ENCODE measurements at places on chromosomes 12 and 14. TPM values are rescaled to one million over a fixed set of nuclear protein-coding genes. Genes with fewer than 3 reads are reported as not detected.

DNA sequence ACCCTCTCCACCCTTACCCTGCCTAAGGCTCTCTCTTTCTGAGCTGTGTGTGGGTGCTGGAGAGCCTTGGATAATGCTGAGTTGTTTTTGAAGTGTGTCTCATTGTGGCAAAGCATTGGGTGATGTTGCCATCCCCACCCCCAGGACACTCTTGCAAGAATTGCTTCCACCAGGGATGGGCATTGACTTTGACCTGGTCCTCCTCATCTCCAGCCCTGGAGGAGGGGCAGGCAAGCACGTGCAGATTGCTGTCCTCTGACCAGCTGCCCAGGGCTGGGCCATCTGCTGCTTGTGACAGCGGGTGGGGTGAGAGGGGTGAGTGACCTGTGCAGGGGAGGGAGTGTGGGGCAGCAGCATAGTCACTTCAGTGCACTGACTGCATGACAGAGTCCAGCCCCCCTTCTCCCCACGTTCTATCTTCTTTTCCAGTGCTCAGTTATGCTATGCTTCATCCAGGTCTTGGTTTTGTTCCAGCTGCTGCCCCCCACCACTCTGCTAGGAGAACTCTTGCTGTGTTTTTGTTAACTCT, 26.2 kb downstream of the SUSD6 start:
- H3K4me1 ChIP-seq: no peaks in the 10 kb centered on the region
- no peaks in the 10 kb centered on the region for H3K36me3 ChIP-seq
- H3K27me3 ChIP-seq: no peaks in the 10 kb centered on the region

DNA sequence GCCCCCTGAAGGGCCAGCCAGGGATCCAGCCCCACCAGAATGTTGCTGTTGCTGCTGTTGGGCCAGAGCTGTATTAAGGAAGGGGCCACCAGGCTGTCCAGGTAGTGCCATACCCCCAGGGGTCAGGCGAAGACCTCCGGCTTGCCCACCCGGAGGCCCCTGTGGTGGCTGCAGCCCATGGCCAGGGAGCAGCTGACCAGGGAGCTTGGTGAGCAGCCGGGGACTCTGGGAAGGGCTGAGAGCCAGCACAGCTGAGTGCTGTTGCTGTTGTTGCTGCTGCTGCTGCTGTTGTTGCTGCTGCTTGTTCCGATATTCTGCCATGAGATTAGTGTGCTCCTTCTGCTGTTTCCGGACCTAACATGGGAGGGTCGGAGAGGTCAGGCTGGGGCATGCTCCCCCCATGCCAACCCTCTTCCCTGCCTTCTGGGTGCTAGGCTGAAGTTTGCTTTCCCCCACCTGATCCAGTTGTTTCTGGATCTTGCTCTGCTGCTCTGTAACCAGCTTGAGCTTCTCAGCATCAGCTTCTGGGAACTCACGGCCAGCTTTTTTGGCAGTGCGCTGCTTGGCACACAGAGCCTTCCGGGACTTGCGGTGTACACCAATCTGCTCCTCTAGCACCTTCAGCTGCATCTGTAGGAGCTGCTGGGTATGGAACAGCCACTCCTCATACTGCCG, 15.2 kb upstream of the PRKAG1 start:
- no peaks in the 10 kb centered on the region for H3K27me3 ChIP-seq
- no peak overlapping the region for H3K27ac ChIP-seq
- no peaks in the 10 kb centered on the region for H3K4me1 ChIP-seq

RNASE1 gene
- total RNA-seq: not detected

DNA sequence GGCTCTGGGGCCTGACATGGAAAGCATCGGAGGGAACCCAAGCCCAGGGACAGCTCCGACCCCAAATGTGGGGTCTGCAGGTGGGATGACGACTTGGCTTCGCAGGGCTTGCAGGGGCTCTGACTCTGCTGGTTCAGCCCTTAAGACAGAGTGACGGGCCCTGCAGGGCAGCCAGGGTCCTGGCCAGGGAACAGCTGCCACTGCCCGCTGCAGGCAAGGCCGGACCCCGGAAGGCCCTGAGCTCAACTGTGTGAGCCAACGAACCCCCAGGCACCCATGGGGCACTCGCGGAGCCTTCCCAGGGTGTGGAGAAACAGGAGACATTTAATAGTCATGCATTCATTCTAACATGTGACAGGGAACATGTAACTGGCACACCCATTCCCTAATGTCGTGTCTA, 120.7 kb downstream of the PIWIL1 start:
- no peaks in the 10 kb centered on the region for H3K36me3 ChIP-seq
- peaks cover 14% of the 10 kb centered on the region for H3K27me3 ChIP-seq
- no peaks in the 10 kb centered on the region for H3K4me1 ChIP-seq

- H3K27me3 ChIP-seq: no peaks in the 10 kb centered on the region
- H3K4me3 ChIP-seq: no peak overlapping the region
- H3K27ac ChIP-seq: no peak overlapping the region
- peaks cover 4% of the 10 kb centered on the region for H3K4me1 ChIP-seq
Observed at GRCh38 chr12:62250671-62251608, 9.3 kb upstream of the USP15 start.

DNA sequence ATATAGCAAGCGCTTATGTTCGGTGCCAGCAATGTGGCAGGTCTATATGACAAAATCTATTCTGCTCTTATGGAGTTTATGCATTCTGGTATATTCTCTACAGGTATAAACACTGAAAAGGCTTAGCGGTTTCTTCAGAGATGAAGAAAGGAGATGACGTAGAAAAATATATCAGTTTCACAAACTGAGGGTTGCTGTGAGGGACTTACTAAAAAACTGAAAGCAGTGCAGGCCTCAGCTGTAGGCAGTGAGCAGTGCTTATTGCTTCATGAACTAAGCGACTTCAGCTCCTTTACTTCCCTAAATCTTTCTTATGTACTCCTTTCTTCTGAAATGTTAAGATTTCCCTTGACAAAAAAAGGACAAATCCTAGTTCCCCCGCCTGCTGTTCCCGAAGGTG, 4.5 kb downstream of the DDX47 start:
- no peaks in the 10 kb centered on the region for H3K27me3 ChIP-seq
- H3K4me1 ChIP-seq: peaks cover 20% of the 10 kb centered on the region
- H3K4me3 ChIP-seq: no peak overlapping the region
- H3K36me3 ChIP-seq: peaks cover 45% of the 10 kb centered on the region
- no peak for DNase-seq
- H3K27ac ChIP-seq: no peak overlapping the region

DNA sequence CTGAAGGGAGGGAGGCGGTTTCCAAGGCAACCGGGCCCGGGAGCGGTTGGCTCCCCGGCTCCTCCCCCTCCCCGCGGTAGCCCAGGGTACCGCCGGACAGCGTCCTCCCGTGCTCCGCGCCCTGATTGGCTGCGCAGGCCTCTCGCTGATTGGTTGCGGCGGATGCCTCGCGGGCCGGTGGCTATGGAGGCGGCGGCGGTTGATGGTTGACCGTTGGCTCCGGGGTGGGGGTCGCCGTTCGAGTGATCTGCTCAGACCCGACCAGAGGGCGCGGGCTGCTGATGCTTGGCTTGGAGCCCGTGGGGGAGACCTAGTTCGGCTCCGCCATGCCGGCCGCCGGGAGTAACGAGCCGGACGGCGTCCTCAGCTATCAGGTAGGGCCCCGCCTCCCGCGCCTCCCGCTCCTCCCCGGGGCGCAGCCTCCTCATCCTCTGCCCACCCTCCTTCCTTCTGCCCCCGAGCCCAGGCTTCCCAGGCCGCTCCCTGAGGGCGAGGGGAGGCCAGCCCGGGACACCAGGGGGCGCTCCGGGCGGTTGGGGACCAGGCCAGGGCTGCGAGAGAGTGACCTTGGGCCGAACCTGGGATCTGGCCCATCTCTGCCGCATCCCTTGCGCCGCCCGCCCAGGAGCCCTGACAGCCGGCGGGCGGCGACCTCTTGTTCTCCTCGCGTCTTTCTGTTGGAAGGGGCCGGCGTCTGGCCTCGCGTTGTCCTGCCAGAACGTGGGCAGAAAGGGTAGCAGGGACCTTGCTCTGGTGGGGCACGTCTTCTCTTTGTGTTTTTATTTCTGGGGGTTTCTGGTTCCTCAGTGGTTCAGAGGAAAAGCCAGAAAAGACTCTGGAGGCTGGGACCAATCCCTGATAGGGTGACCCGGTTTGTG, at the start of gene SLC4A8:
Gene SLC4A8, plus strand, starts transcription at position 170 of the 878 bp plus-strand sequence. Its CDS starts 157 bp downstream, at position 327.
- peaks cover 18% of the 10 kb centered on the region for H3K27me3 ChIP-seq
- H3K36me3 ChIP-seq: no peaks in the 10 kb centered on the region
- H3K4me3 ChIP-seq: no peak within 1 kb of the TSS
- no peaks in the 10 kb centered on the region for H3K4me1 ChIP-seq

DNA sequence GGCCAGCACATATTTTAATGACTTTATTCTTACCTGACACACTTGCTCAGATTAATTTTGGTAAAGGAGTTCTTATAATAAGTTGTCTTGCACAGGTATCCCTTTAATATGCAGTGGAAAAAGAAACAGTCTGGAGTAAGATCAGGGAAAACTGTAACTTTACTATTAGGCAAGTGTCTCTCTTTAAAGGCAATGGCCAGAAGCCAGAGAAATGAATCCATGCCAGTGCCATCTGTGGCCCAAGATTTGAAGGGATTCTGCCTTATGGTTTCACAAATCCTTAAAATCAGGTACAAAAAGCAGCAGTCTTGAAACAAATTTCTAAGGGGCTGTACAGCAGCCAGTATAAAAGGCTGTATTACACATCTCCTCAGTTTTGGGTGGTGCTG, 22.4 kb downstream of the NFYB start:
- no peak overlapping the region for H3K4me3 ChIP-seq
- no peaks in the 10 kb centered on the region for H3K4me1 ChIP-seq

GRCh38 chr14:23620177-23620702, 15.9 kb upstream of the DHRS2 start:
- H3K27me3 ChIP-seq: no peaks in the 10 kb centered on the region
- no peak overlapping the region for H3K4me3 ChIP-seq
- H3K4me1 ChIP-seq: no peaks in the 10 kb centered on the region
- no peak for DNase-seq

DNA sequence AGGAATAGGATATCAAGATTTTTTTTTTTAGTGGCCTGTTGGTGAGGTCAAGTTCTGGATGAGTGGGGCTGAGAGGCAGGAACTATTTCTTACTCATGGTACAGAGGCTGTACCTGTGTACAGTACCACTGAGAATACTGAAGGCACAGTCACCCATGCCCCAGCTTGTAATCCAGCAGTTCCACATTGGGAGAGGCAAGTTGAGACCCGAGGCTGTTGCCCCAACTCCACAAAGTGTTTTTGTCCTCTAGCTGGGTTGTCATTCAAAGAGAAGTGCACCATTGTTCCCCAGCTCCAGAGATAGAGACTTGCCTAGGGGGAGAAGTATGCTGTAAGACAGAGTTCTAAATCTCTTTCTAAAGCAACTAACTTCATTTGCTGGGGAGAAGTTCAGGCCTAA, 38.7 kb downstream of the ARID2 start:
- H3K36me3 ChIP-seq: peaks cover 15% of the 10 kb centered on the region
- H3K27ac ChIP-seq: no peak overlapping the region
- H3K4me3 ChIP-seq: no peak overlapping the region
- H3K4me1 ChIP-seq: no peaks in the 10 kb centered on the region
- DNase-seq: no peak

FSCB gene
- not detected for total RNA-seq

DNA sequence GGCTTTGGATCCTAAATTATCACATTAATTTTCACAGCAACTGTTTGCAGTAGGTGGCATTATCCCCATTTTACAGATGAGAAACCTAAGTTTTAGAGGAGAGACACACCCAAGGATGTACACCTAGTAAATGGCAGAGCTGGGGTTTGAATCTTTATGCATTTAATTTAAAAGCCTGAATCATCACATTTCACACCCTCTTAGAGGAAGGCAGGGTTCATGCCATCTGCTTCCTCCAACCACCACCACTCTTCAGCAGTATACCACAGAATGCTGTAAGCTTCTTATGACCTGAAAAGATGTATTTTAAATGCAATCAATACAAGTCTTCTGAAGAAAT, 90.3 kb downstream of the CRADD start:
- H3K36me3 ChIP-seq: no peaks in the 10 kb centered on the region
- no peak overlapping the region for H3K4me3 ChIP-seq
- H3K27ac ChIP-seq: no peak overlapping the region
- H3K27me3 ChIP-seq: no peaks in the 10 kb centered on the region
- H3K4me1 ChIP-seq: no peaks in the 10 kb centered on the region

GARIN6 gene
- not detected for total RNA-seq

GRCh38 chr12:103832048-103832997, 8.7 kb downstream of the NT5DC3 start:
- DNase-seq: no peak
- H3K4me3 ChIP-seq: no peak overlapping the region
- no peak overlapping the region for H3K27ac ChIP-seq
- H3K27me3 ChIP-seq: no peaks in the 10 kb centered on the region

DNA sequence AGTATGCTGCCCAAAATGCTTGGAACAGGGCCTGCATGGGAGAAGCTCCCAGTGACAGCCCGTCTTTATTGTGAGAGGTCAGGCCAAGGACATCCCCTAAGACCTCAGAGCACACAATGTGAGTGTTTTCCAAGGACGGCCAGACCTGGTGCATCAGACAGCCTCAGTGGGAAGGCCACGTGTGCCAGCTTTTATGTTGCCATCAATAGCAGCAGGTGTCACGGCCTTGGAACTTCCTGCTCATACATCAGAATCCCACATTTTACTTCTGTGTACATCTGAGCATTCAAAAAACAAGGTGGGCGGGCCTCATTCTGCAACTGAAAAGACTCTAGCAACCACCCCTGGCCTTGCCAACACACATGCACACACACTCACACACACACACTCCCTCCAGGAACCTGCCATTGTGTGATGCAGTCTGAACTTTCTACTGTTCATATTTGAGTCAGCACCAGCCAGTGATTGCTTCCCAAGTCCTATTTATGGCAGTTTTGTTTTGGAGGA, 753.1 kb upstream of the TBX3 start:
- DNase-seq: no peak
- no peaks in the 10 kb centered on the region for H3K36me3 ChIP-seq

GPR162 gene
- 2.2 TPM for total RNA-seq

P2RX2 gene
- not detected for total RNA-seq

PPP4R4 gene
- total RNA-seq: 35.5 TPM

ZNF385A gene
- 13.2 TPM for total RNA-seq

DNA sequence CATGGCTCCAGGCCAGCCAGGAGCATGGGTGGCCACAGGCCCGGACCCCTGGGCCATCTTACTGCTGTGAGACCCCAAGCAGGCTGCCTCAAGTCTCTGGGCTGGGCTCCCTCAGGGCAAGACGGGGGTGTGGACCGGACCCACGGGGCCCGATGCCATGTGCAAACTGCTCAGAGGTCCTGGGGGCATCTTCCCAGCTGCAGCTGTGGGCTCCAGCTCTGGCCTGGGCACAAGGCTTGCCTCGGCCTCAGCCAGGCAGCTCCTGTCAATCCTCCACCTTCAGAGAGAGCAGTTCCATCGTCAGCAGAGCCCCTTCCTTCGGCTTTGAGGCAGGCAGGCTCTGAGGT, 12.4 kb upstream of the GPR132 start:
- DNase-seq: no peak
- H3K4me3 ChIP-seq: no peak overlapping the region
- H3K27ac ChIP-seq: no peak overlapping the region
- peaks cover 14% of the 10 kb centered on the region for H3K4me1 ChIP-seq
- H3K36me3 ChIP-seq: no peaks in the 10 kb centered on the region
- H3K27me3 ChIP-seq: no peaks in the 10 kb centered on the region

- H3K4me1 ChIP-seq: no peaks in the 10 kb centered on the region
- H3K27me3 ChIP-seq: no peaks in the 10 kb centered on the region
- no peak overlapping the region for H3K27ac ChIP-seq
- no peak overlapping the region for H3K4me3 ChIP-seq
Observed at GRCh38 chr14:33563191-33563900, 387.5 kb downstream of the EGLN3 start.

- H3K27ac ChIP-seq: no peak overlapping the region
- H3K27me3 ChIP-seq: no peaks in the 10 kb centered on the region
- 0 out of 2 replicates have a peak, but pooled peaks cover 5% of the 10 kb centered on the region for H3K4me1 ChIP-seq
- DNase-seq: no peak
- H3K4me3 ChIP-seq: no peak overlapping the region
- H3K36me3 ChIP-seq: peaks cover 6% of the 10 kb centered on the region
Observed at GRCh38 chr12:3098436-3098835, 21.3 kb downstream of the TSPAN9 start.

All from SJCRH30 (cell line).